ENCODE measurements at places on chromosomes 6 and 20. TPM values are rescaled to one million over a fixed set of nuclear protein-coding genes. Genes with fewer than 3 reads are reported as not detected.

The PDSS2 gene
- total RNA-seq = 9.3 TPM

The IP6K3 gene
- total RNA-seq = 355 TPM

The SLC4A11 gene
- total RNA-seq = 1.4 TPM

The MUCL3 gene
- total RNA-seq = not detected

The DOK5 gene
- total RNA-seq = 11.7 TPM

The NKAPL gene
- 5.4 TPM for total RNA-seq

The BEND6 gene
- 0.21 TPM for total RNA-seq

The NOTCH4 gene
- total RNA-seq = 14.7 TPM

The ZNF831 gene
- total RNA-seq = not detected

The CST2 gene
- not detected for total RNA-seq

The RIPOR2 gene
- total RNA-seq = 13.2 TPM

The E2F3 gene
- total RNA-seq = 16.8 TPM

The CHMP4B gene
- total RNA-seq = 151 TPM

The OPN5 gene
- 0.71 TPM for total RNA-seq

The APOM gene
- 1.9 TPM for total RNA-seq

The AIF1 gene
- 9.5 TPM for total RNA-seq

The TGM3 gene
- not detected for total RNA-seq

The SIRPA gene
- total RNA-seq = 30.1 TPM

The FAM209B gene
- 0.66 TPM for total RNA-seq

The MOG gene
- not detected for total RNA-seq

The EPPIN gene
- not detected for total RNA-seq

The CST5 gene
- not detected for total RNA-seq
